ACHN (cell line): ENCODE measurements at places on chromosomes 16 and 17.

- no peak for DNase-seq
Measured at GRCh38 chr17:31560616-31561235, 169.3 kb downstream of the RAB11FIP4 start.

GRCh38 chr16:54246454-54246821 is 40.1 kb downstream of the IRX3 start:
- DNase-seq: no peak

DNA sequence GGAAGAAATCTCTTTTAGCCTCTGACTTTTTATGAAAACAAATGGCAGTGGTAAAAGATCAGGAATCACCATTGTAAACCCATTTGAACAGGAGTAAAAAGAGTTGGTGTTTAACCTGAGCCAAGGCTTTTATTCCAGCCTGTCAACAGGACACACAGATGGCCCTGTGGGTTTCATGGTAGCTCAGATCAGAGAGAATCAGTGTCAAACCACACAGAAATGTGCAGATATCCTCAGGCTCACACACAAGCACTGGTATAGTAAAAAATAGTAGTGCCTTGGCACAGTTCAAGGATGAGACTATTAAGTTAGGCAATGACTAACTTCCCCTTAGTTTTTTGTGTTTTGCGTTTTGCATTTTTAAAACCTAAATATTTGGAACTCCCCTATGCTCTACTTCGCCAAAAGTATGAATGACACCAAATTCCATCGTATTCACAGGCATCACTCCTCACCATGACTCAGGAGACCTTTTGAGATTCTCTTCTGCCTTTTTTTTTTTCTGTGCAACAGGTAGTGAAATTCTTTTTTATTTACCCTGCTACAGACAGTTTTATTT is 1200.0 kb downstream of the CDH11 start:
- no peak for DNase-seq

DNA sequence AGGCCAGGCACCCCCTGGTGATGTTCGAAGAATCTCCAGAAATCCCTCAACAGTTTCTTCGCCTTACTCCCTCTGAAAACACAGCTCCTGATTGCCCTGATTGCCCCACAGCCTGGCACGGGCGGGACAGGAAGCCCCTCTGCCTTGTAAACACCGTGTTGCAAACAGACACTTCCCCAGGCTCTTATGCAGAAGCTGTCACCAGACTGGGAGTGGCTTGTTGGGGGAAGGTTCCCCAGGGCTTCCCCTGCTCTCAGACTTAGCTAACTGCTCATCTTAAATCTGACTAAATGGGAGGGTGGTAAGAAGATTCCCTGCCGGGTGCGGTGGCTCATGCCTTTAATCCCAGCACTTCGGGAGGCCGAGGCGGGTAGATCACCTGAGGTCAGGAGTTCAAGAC is 11.2 kb downstream of the PIK3R5 start:
- DNase-seq: no peak

DNA sequence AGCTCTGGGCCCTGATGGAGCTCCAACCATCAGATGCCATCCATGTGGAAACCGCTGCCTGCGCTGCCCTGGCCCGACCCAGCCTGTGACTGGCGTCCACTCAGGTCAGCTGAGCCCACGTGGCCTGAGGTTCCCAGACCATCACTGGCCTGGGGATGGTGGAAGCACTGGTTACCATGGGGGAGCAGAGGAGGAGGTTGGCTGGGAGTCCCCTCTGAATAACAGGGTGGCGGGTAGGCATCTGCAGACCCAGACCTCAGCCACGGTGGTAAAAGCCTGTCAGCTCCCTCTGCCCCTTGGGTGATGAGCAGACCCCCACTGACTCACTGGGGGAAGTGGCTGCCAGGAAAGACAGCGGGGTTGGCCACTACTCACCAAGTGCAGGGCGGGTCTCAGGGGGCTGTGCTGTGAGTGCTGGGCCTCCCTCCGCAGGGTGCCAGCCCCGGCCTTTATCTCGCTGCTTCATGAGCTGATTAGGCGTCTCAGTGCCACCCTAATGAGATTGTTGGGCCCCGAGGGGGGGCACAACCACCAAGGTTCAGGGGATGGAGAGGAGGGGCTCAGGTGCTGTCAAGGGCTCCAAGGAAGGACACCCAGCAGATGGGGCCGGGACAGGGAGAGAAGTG is at the start of gene PDE6G:
TSS of gene PDE6G (minus strand) at position 425 of the 626 bp plus-strand sequence. CDS start 3,237 bp downstream, outside the sequence.
- no peak for DNase-seq

- DNase-seq: no peak
Measured at GRCh38 chr17:27346228-27346899, 52.5 kb downstream of the WSB1 start.

GRCh38 chr17:19457830-19458271 is 46.8 kb downstream of the RNF112 start:
- DNase-seq: no peak

DNA sequence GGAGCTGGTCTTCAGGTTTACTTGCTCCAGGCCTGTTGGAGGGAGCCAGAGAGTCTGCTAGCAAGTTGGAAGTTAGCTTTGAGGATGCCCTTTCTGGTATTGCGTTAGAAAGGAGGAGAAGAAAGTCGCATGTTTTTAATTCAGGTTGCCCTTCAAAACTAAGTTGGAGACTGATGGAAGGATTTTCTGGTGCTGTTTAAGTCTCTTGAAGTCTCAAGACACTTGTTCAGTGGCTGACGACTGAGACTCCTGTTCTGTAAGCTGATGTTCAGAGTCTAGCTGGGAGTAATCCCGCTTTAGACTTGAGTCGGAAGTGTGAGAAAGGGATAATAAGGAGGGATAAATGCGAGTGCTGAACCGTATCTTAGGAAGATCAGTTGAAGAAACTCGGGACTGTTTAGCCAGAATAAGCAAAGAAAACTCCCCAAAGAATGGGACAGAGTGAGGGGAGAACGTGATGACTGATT is 740 bp downstream of the AATF start:
- peak; percentile 54 for DNase-seq

DNA sequence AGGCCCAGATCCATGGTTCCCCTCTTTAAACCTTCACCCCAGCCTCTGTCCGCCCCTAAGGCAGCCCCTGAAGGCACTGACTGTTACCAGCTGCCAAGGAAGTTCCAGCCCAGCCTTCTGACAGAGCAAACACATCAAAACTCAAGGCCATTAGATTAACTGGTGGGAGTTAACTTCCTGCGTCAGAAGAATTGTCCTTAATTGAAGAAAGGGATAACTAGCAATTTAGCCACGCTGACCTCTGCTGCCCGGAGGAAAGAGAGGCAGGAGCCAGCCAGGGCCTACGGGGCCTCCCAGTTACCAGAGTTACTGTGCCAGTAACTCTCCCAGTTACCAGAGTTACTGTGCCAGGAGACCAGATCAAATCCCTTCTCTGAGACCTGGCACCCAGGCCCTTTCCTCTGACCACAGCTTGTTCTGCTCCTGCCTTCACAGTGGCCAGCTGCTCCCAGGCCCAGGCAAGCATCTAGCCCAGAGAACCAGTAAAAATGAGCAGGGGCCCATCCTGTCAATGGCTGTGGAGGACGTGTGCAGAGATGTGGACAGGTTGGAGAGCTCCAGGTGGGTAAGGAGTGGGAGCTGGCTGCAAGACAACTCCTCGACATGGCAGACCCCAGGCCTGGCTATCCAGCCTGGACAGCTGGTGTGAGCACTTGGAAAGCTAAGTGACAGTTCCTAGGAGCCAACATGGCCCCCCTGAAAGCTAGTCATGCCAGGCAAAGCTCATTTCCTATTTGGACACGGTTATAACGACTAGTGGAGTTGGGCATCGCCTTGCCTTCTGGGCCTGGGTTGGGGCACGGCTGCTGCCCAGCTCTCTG is 2.8 kb upstream of the PITPNM3 start:
- DNase-seq: peak; percentile 13

DNA sequence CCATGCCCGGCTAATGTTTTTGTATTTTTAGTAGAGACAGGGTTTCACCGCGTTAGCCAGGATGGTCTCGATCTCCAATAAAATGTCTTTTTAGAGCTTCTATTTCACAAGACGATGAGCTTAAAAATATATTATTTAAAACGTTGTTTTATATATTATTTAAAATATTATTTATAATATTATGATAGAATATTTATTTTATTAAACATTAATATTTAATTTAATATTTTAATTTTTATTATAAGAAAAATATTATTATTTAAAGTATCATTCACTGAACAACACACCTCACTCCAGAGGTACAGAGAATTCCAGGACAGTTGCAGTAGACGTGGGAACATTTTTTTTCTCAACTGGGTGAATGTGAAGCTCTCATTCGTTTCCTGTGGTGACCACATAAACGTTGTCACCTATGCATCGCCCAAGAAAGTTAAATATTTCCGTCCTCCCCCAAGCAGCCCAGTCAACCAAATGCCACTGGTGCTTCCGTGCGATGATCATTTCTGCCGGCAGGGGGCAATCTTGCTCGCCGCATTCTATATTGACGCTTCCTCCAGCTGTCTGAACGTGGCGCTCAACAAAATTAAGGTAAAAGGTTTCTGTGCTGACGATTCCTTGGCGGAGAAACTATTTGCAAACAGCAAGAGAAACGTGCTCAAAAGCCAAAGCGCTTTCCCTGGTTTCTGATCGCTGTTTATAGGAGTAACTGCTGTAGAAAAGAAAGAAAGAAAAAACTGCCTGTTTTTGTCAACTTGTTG is 41.7 kb upstream of the PRSS54 start:
- peak; percentile 79 for DNase-seq

- peak; percentile 84 for DNase-seq
Measured at GRCh38 chr17:59440757-59441463, 109.5 kb downstream of the YPEL2 start.

DNA sequence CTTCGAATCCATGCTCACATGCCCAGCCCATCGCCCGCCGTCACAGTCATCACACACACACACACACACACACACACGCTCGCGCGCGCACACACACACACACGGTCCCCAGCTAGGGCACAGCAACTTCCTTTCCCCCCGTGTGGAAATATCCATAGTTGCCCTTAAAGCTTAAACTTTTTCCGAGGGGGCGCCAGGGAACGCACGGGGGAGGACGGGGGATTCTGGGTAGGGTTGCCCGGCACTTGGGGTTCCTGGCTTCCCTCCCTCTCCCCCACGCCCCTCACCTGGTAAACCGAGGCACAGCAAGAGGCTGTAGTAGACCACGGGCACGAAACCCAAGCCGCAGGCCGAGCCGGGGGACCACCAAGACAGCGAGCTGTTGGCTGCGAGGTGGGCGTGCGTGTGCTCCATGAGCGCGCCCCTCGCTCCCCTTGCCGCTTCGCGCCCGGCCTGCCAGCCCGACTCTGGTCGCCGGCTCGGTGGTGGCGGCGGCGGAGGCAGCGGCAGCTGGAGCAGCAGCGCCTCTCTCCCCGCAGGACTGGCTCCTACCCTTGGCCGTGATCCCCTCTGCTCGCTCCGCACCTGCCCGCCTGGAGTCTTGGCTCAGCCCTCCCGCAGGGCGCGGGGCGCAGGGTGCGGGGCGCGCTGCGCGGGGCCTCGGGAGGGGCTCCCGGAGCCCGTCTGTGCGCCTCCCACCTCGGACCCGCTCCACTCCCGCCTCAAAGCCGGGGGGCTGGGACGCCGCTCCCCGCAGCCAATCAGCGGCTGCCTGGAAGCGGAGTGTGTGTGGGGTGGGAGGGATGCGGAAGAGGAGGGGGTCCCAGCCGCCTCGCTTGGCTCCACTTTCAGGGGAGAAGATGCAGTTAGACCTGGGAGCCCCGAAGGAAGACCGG is at the start of gene GPR139:
TSS of gene GPR139 (minus strand) at position 688 of the 896 bp plus-strand sequence. CDS start at position 414, 274 bp downstream.
- no peak for DNase-seq

DNA sequence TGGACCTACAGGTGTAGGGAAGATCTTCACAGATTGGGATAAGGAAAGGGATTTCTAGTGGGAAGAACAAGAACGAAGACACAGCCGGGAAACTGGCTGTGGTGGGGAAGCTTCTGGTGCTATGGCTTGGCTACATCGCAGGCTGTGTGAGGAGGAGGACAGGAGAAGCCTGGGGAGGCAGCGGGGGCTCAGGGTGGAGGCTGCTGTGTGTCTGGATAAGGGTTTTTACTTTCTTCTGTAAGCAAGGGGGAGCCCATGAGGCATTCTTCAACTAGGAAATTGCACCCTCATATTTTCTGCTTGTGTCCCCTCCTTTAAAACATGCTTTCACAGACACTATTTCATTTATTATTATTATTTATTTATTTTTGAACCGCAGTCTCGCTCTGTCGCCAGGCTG is 2.9 kb upstream of the RHBDF2 start:
- peak; percentile 77 for DNase-seq

GRCh38 chr17:41440531-41441033 is at the start of gene KRT38:
Gene KRT38 (minus strand): TSS chr17:41440983. CDS start chr17:41440921, 62 bp downstream.
- no peak for DNase-seq

DNA sequence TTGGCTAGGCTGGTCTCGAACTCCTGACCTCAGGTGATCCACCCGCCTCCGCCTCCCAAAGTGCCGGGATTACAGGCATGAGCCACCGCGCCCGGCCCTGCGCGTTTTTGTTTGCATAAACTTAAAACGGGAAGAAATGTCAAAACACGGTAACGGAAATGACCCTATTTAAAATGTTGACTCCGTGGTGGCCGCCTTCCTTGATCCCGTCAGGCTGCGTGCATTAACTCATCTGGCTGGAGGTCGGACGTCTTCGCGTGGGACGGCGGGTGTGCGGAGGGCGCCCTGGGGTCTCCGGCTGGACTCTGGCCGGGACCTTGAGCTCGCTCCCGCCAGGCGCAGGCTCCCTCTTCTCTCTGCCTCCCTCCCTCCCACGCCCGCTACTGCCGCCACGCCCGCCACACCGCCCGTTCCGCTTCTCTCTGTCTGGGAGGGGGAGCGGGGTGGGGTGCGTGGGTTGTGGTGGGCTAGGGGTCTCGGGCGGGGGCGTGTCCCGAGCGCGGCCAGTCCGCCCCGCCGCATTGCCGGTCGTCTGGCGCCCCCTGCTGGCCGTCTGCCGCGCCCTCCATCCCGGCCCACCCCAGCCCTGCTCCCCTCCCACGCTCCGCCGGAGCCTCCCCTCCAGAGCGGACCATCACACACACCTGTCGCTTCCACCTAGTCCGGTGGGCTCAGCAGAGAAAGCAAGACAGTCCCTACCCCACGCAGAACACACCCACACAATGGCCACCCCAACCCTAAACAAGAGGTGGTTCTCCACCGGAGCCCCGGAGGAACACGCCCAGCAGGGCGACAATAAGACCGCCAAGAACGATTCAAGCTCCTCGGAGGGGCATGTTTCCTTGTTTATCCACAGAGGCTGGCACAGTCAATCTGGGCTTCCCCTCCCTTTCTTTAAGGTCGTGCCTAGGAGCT is 1.2 kb upstream of the CCDC42 start:
- peak; percentile 51 for DNase-seq

- DNase-seq: peak; percentile 87
Measured at GRCh38 chr17:28282596-28282995, 36.4 kb upstream of the TMEM97 start.
